NCI-H1436 (cell line): ENCODE measurements at places on chromosomes 13 and 19.

GRCh38 chr19:39398297-39398864, 7.2 kb downstream of the MED29 start:
- DNase-seq: no peak

- no peak for DNase-seq
Measured at GRCh38 chr13:28494504-28494777, 487 bp downstream of the FLT1 start.

DNA sequence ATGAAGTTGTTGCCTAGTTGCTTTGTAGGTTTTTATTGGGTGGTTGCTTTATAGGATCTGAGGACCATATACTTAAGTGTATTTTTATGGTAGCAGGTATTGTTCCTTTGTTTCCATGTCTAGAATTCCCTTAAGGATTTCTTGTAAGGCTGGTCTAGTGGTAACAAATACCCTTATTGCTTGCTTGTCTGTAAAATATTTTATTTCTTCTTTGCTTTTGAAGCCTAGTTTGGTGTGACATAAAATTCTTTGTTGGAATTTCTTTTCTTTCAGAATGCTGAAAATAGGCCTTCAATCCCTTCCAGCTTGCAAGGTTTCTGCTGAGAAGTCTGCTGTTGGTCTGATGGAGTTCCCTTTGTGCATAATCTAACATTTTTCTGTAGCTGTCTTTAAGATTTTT, 18.1 kb upstream of the ZSCAN5A start:
- DNase-seq: no peak

DNA sequence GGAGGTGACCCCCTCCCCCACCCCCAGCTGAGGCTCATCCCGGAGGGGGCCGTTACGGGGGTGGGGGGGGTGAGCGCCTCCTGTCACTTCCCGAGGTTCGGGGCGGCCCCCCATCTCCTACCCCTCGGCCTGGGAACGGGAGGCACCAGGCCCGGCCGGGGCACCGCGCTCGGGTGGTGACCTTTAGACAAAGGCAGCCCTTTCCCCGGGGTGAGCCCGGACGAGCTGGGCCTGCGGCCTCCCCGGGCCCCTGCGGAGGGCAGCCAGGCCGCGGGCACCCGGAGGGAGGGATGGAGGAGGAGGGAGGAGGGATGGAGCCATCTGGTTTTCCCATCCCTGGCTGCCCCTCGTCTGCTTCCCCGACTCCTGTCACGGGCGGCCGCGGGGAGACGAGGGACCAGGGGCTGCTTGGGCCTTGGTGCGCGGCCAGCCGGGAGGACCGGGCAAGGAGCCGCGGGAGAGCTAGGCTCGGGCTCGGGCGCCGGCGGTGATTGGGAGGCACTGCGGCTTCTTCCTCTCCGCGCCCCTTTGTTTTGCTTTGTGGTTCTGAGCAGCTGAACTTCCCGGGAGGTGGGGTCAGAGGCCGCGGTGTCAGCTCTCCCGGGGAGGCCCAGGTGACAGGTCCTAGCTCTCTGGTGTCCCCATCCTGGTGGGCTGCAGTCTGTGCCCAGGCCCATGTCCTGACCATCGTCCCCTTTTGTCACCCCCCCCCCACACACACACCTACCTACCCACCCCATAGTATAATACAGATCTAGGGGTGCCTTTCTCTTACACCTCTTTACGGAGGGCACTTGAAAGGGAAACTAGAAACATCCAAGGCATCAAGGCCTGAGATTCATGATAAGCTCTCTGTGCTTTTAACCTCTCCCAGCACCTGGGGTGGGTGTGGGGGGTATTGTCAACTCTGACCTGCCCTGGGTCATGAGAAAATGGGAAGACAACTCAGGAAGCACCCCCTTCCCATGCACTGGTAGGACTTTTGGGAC, 1.3 kb downstream of the BICRA start:
- no peak for DNase-seq

- no peak for DNase-seq
Measured at GRCh38 chr19:18896421-18896841, 473 bp upstream of the CERS1 start.

- peak; percentile 12 for DNase-seq
Measured at GRCh38 chr13:74040200-74040599, 94.0 kb downstream of the KLF12 start.

DNA sequence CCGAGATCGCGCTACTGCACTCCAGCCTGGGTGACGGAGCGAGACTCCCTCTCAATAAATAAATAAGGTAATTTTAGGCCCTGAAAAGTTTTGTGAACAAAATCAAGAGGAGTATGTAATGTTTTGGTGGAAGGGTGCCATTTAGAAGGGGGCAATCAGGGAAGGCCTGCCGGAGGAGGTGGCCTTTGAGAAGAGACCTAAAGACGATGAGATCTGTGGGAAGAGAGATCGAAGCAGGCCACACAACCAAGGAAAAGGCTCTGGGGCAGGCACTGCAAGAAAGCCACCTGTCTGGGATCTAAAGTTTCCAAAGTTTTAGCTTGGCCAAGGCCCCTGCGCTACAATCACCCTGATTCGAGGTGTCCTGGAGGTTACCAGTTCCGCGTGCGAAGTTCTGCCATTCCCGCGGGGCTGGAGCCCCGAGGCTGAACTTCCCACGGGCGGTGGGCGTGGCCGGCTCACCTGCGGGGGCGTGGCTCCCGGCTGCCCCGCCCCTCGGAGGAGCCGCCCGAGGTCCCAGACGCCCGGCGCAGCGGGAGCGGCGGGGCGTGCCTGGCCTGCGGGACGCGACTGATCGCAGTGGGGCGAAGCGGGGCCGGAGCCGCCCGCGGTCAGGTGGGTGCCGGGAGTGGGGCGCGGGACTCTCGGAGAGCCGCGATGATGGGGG, at the start of gene KLC3:
Gene KLC3 (plus strand): TSS at position 519 of the 667 bp plus-strand sequence. CDS start 4,792 bp downstream, outside the sequence.
- DNase-seq: peak; percentile 50

- no peak for DNase-seq
Measured at GRCh38 chr13:75165543-75166230, 316.3 kb downstream of the TBC1D4 start.

- no peak for DNase-seq
Measured at GRCh38 chr19:6683971-6684370, 14.0 kb upstream of the TNFSF14 start.

- DNase-seq: no peak
Measured at GRCh38 chr13:26010487-26011207, 41.2 kb downstream of the SHISA2 start.

DNA sequence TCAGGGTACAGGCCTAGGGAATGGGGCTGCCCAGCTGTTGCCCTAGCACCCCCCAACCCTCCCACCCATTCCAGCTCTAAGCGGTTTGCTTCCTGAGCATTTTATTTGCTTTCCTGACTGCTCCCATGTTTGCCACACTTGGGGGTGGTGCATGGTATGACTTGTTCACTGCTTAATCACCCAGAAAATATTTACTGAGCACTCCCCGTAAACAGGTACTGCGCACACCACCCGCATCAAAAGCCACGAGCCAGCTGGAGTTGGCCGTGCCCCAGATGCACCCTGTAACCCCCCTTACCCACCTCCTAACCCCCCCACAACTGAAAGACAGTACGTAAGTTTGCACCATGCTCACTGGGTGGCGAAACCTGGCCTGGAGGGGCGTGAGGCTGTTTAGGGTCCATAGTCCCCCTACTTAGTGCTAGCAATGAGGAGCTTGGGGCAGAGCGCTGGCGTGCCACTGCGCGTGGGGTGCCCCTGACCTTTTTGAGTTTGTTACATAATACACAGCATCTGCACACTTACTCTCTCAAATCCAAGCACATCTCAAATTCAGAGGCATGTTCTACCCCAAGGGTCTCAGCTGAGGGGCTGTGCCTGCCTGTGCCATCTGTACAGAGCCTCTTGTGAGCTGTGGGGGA, 29.8 kb downstream of the DPF1 start:
- DNase-seq: no peak

- peak; percentile 42 for DNase-seq
Measured at GRCh38 chr19:44050740-44051649, 841 bp upstream of the ZNF223 start.

GRCh38 chr19:50171752-50172151, 8.7 kb upstream of the IZUMO2 start:
- no peak for DNase-seq

DNA sequence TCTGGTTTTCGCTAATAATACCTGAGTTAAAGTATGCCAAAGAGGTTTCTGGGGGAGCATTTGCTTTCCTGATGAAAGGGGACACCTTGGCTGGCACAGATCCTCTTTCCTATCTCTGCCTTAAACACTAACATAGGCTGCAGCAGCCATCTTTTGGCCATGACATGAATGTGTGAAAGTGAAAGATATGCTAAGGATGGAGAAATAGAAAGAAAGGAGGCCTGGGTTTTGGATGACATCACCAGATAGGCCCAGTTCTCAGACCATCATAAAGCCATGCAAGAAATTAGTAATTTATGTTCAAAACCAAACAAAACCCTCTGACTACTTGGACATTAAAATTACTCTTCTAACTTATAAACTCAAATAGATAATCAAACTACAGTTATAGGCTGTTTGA, 279.7 kb downstream of the COG6 start:
- no peak for DNase-seq

- no peak for DNase-seq
Measured at GRCh38 chr19:4498694-4499093, 19.6 kb downstream of the PLIN4 start.

DNA sequence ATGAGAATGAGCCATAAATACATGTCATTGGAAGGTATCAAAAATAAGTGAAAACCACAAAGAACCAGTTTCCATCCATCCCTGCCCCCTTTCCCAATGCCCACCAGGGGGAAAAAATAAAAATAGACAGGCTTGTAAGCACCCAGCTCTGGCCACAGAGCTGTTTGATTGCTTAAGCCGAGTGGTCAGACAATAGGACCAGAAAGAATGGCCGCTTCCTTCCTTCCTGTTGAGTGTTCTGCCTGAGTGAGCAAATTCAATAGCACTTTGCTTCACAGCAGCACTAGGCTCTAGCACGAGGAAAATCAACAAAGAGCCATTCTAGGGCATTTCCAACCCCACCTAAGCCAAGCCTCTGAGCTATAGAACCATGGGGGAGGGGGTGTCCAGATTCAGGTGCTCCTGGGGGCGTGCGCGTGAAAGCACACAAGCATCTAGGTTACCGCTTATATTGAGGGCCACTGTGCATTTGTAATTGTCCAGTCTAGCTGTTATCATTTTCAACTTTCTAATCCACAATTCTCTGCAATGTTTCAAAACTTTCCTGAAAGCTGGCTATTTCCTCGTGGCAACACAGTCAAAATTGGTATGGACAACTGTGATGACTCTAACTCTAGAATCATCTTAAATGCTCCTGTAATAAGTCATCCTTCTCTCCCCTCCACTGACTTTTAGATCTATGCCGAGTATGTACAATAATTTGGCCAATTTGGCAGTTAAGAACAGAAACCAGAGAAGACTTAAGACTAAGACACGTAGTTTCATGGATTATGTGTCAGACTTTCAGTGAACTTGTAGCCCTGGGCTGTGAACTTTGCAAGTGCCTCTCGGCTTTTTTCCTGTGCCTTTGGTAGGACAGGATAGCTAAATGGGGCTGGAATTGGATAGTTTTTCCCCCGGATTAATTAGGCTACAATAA, 64.3 kb downstream of the SPRY2 start:
- peak; percentile 35 for DNase-seq

- DNase-seq: no peak
Measured at GRCh38 chr13:61247149-61247936, 168.3 kb downstream of the PCDH20 start.

DNA sequence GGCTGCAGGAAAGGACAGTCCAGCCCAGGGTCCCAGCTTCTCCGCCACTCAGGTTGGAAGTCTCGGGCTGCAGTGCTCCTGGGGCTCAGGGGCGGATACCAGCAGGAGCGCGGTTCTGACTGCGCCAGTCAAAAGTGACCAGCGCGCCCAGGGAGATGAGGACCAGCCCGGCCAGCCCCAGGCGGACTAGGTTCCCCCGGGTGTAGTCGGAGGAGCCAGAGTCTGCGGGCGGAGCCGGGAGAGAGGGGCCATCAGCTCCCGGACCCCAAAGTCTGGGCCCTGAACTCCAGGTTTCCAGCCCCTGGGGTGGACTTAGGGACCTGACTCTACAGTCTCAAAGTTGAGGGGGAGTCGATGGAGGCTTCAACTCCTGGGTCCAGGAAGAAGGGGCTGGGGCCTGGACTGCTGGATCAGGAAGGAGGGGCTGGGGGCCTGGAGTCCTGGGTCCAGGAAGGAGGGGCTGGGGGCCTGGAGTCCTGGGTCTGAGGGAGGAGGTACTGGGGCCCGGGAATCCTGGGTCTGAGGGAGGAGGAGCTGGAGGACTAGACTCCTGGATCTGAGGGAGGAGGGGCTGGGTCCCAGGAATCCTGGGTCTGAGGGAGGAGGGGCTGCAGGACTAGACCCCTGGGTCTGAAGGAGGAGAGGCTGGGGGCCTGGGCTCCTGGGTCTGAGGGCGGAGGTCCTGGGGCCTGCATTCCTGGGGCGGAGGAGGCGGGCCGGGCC, 5.3 kb downstream of the OSCAR start:
- no peak for DNase-seq

GRCh38 chr13:78820541-78820940, 161.6 kb upstream of the OBI1 start:
- no peak for DNase-seq

DNA sequence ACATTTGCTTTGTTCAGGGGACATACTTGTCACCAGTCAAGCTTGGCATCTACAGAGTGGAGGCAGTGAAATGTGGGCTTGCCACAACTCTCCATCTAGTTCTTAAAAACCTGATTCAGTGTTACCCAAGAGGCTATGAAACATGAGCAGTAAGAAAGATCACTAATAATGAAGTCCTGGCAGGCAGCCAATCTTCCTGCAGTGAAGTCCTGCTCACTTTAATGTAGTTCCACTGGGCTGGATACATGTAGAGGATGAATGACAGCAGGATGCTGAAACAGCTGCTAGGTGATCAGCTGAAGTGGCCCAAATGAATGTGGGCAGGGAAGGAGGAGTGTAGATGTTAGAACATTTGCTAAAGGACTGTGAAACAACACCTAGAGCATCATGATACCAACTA, 1213.1 kb downstream of the OLFM4 start:
- peak; percentile 67 for DNase-seq

DNA sequence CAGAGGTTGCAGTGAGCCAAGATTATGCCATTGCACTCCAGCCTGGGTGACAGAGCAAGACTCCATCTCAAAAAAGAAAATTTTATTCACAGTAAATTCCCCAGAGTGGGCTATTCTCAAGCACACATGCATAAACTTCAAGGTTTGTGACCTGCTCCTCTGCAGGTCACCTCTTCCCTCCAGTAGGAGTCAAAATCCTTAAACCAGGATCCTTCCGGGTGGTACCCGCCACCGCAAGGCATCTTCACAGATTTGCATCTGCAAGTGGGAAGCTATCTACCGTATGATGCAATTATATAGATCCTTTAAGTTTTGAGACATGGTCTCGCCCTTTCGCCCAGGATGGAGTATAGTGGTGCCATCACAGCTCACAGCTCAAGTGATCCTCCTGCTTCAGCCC, 3.0 kb upstream of the ECH1 start:
- DNase-seq: no peak

- DNase-seq: no peak
Measured at GRCh38 chr19:17998827-17999150, 9.2 kb upstream of the ARRDC2 start.

- no peak for DNase-seq
Measured at GRCh38 chr19:32890841-32891240, 21.3 kb upstream of the SLC7A9 start.
